ENCODE measurements at places on chromosomes 5 and 9.

DNA sequence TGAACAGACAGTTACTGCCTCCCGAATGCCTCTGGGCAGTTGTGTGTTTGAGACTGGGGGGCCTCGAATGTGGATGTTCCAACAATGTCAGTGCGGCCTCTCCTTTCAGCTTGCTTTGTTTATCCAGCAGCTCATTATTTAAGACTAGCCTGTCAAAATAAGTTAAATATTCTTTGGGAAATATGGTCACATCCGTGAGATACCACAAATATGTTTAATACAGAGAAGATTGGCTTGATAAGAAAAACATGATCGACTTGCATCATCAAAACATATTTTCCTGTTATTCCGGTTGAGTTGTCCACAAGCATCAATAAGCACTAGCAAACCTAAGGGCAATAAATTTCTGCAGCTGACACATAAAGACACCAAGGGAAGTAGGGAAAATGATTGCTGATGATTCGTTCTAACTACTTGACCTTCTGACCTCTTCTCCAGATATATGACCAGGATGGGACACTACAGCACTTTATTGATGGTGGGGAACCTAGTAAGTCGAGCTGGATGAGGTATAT is 66.5 kb downstream of the PRDM6 start:
- no peak for DNase-seq

- no peak for DNase-seq
Measured at GRCh38 chr9:82196622-82197441, 208.3 kb downstream of the SPATA31D1 start.

DNA sequence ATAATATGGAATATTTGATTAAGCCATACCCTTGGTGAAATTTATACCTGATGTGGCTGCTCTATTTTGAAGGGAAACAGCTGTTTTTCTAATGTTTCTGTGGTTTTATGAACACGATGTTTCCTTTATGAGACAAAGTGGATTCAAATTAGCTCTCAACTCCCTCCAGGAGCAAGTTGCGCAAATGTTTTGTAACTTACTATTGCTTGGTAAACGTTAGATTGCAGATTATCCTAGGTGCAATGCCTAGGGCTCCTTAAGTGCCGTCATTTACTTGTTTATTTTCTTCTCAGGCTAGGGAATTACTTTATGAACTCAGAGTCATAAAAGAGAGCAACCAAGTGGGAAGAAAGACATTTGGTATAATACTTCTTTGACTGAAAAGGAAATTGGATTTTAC is 763.1 kb downstream of the TAF11L14 start:
- DNase-seq: no peak

DNA sequence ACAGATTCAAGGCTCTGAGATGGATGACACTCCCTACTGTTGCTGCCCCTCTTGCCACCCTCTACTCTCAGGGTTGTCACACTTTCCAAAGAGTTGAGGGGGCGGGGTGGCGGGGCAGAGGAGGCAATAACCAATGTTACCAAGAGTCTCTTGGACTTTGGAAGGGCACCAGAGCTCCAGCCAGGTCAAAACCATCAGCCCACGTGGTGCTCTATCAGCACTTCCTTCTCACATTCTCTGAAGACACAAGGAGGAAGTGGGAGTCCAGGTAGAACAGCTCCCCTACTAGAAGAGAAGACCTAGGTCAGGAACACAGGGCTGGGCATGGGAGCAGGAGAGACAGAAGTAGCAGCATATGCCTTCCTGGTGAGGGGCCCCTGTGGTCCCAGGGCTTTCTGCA is 33.0 kb upstream of the PIK3R1 start:
- no peak for DNase-seq

- DNase-seq: no peak
Measured at GRCh38 chr5:35341189-35341588, 110.9 kb upstream of the PRLR start.

DNA sequence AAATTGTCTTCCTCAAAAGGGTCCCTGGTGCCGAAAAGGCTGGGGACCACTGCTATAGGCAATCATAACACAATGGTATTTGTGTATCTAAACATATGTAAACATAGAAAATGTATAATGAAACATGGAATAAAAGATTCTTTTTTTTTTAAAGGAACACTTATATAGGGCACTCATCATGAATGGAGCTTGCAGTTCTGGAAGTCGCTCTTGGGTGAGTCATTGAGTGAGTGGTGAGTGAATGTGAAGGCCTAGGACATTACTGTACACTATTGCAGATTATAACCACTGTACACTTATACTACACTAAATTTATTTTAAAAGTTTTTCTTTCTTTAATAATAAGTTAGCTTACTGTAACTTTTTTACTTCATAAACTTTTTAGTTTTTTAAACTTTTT is 176.4 kb downstream of the ARRDC3 start:
- no peak for DNase-seq

DNA sequence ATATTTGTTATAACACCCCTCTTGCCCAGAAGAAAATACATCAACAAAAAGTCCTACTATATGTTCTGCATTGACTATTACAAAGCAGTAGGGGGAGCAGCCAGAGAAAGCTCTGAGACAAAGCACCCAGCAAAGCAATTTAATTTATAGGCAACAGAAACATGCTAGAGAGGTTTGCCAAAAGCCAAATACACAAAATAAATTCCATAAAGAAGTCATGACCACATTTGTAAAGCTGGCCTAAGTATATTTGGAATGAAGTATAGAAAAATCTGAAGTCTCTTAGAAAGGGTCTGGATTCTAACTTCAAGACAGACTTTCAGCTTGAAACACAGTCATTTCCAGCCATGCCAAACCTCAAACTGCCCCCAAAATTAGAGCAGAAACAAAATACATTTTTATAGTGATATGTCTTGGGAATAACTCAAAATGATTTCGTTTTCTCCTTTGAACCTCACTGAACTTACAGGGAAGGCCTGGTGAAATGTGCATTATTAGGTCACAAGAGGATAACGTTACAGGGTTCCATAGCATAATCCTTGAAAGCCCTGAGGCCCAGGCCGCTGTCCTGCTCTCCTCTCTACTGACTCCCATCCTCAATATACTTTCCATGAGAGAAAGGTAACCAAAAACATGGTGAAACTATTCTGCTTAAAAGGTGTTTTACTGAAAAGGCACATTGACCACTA is 451.8 kb downstream of the RAB3C start:
- no peak for DNase-seq

GRCh38 chr5:53367727-53368126 is 112.7 kb upstream of the FST start:
- no peak for DNase-seq

GRCh38 chr5:109453251-109453650 is 43.5 kb upstream of the PJA2 start:
- DNase-seq: no peak

DNA sequence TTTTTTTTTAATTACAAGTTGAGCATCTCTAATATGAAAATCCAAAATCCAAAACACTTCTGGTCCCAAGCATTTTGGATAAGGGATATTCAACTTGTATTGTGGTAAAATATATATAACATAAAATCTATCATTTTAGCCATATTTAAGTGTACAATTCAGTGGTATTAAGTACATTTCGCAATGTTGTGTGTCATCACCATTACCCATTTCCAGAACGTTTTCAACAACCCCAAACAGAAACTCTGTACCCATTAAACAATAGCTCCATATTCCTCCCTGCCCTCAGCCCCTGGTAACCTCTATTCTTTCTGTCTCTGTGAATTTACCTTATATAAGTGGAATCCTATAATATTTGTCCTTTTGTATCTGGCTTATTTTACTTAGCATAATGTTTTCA is 24.9 kb downstream of the TICAM2 start:
- DNase-seq: no peak

DNA sequence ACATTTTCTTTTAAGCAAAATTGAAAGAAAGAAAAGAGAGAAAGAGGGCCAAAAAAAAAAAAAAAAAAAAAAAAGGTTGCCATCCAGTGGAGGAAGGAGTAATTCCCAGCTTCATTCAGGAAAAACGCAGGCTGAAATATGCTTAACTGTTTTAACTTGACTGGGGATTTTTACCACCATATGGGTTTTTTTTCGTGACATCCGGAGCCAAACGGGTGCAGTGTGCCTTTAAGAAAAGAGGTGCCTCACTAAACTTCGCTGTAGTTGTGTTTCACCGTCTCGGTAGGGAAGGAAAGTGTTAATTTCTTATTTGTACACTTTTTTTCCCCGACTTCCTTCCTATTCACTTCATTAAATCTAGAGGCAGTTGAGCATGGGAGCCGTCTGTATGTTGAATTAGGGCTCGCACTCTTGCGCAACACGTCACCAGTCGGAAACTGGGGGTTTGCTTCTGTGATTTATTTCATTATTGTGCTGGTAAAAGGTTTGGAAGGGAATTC is 143.0 kb downstream of the SMARCA2 start:
- DNase-seq: peak; percentile 51

- no peak for DNase-seq
Measured at GRCh38 chr9:32854271-32854670, 70.9 kb downstream of the TMEM215 start.

GRCh38 chr5:33852319-33852718 is 39.5 kb downstream of the ADAMTS12 start:
- DNase-seq: no peak

DNA sequence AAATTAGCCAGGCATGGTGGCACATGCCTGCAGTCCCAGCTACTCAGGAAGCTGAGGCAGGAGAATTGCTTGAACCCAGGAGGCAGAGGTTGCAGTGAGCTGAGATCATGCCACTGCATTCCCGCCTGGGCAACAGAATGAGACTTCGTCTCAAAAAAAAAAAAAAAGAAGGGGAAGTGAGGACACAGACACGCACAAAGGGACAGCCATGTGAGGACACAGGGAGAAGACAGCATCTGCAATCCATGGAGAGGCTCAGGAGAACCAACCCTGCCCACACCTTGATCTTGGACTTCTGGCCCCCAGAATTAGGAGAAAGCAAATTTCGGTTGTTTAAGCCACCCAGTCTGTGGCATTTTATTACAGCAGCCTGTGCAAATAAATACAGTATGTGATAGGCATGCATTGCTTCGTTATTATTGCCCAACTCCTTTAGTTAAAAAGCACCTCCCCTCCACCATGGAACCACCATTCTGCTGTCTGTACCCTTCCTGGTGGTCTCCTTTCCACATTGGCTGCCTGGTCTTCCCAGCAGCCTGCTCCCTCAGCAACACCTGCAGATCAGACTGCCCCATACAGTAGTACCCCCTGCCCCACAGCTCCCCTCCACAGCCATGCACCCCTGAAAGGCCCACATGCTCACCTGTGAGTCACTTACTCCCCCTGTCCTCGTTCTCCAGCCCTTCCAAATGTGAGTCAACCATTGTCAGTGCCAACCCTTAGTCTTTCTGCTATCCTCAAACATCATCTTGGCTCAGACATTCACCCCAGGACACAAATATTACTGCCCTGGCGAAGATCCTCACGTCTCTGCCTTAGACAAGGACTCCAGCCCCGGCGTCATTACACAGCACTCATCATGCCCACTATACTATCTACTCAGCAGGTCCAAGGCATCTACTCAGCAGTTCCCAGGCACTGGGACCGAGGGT is 128.8 kb downstream of the ROR2 start:
- DNase-seq: no peak

DNA sequence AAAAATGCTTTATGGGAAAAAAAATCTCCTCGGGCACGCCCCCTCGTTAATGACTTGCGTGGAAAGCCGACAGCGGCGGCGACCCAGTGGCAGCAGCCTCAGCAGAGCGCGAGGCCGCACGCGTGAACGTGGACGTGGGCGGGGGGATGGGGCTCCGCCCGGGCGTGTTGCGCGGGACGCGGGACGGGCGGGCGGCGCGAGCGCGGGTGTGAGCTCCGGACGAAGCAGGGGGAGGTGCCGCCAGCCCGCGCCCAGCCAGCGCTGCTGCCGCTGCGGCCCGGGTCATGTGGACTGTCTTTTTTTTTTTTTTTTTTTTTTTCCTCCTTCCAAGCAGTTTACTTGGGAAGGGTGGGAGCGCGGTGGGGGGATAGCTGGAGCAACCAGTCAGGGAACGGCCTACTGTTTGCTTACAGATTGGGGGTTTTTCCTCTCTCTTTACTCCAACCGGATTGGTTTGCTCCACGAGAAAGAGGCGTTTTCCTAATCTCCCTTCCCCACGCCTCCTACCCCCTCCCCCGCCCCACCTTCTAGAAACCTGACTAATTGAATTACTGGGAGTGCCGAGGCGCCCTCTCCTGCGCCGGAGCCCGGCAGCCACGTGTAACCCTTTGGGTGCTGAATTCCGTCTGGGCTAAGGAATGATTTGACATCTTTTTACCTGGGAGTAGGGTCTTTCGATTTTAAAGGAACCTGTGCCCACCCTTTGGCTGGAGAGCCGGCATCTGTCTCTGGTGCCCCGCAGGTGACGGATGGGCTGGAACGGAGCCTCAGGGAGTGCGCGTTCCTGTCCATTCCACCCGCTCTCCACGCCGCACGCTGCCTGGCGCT is 1.7 kb upstream of the EFNA5 start:
- peak; percentile 86 for DNase-seq

DNA sequence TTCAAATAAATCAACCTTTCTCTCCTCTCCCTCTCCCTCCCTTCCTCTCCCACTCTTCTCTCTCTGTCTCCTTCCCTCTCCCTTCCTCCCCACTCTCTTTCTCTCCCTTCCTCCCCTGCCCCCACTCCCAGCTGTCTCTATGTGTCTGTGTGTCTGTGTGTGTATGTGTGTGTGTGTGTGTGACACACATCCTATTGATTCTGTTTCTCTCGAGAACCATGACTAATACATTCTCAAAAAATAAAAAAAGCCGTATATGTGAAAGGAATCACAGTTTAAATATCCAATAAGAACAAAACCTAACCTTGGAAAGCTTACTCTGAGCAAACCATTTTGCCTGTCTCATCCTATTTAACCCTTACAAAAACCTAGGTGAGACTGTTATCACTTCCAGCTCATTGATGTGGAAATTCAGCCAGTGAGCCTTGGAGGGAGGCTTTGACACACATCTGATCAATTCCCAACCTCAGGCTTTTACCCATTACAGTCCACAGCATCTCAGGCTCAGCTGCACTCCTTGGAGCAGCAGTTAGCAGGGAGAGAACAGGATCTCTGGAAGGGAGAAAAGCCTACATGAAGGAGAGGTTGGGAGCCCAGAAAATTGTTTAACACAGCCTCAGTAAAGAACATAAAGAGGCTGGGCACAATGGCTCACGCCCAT is 8.3 kb downstream of the HSD17B3 start:
- DNase-seq: no peak

GRCh38 chr5:151719228-151720000 is 32.7 kb upstream of the SPARC start:
- DNase-seq: no peak

GRCh38 chr5:60014331-60014730 is 120.8 kb upstream of the PDE4D start:
- no peak for DNase-seq

GRCh38 chr5:143176048-143176447 is 227.4 kb downstream of the NR3C1 start:
- no peak for DNase-seq

Measured in left ventricle myocardium superior (tissue), 1 donor.